HEK293T (cell line): ENCODE measurements at places on chromosomes 3 and 15.
A peak's percentile ranks its signal among the peaks of the same experiment; 100 is the strongest.

GRCh38 chr3:115102046-115102445 is 45.0 kb downstream of the ZBTB20 start:
- DNase-seq = no peak

DNA sequence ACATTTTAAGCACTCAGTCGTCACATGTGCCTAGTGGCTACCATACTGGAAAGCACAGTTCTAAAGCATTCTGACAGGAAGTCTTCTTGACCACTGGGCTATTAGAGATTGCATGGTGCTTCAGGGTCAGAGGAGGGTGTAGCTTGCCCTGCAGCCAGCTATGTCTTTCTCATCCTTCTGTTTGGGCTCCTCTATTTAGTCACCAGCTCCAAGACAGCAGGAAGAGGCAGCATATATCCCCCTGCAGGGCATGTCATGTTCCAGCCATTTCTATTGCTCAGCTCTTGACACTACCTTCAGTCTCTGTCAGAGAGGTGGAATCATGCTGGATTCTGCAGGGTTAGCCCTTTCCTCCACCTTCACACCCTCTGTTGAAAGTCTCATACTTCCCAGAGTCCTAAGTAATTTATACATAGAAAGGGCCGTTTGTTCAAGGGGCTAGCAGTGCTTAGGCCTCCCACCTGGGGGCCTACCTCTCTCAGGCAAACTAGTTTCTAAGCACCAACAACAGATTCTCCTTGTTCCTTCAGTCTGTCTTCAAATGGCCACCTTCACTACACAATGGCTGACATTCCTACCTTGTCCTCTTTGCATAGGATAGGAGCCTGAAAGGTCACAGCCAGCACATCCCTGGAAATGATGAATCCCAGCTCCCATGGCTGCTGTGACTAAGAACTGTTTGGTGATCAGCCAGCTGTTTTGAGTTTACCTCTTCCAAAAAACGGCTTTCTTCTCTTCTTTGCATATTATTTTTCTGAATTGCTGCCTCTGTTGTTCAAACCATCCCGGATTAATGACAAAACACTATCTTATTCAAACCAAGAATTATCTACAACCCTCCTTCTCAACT is 115.7 kb upstream of the BFSP2 start:
- DNase-seq = no peak

DNA sequence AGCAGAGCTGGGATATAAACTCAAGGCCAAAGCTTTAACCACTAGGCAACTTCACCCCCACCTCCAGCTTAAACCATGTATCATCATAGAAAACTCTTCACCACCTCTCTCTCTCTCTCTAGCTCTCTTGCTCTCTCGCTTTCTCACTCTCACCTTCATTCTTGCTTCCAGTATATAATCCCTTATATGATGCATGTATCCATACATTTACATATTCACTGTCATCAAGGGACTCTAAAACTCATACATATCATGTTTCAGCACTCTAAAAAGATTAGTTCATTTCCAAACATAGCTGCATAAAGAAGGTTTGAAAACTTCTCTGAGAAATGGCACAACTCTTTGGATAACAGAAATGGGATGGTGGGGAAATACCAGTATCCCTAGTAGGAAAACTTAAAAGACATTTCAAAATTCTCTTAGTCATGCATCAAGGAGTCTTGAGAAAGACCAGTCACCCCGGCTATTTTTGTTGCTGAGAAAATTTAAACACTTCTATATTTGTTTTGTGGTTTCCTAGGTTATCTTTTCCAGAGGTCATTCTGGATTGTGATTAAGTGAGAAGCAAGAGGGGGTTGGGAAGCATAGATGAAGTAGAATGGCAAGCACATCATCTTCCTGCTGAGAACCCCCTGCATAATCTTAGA is 447.8 kb upstream of the THBS1 start:
- no peak for DNase-seq

- peak; percentile 3 for DNase-seq
These were observed 40.8 kb downstream of the CSNK1G1 start for GRCh38 chr15:64315216-64315615.

DNA sequence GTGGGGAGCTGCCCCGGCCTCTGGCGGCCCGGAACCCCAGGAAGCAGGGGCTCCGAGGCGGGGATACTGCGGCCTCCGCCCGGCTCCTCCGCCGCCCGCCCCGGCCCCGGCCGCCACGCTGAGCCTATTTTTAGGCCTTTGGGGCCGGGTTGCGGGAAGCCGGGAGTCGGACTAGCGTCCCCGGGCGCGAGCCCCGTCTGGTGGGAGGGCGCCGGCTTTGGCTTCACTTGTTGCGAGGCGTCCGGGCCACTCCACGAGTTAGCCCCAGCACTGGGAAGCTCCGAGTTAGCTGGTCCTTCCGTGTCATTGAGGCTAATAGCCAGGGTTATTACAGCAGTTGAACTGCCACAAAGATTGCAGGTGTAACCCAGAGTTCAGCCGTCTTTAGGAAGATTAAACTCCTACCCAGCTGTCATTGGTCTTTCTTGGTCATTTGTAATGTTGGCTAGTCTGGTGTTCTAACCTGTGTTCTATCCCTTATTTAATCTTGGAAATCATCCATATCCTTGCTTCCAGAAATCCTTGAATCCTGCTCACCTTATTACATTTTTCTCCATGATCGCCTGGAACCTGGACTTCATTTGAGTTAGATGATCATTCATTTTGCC is 791 bp downstream of the GYG1 start:
- DNase-seq = peak; percentile 50

DNA sequence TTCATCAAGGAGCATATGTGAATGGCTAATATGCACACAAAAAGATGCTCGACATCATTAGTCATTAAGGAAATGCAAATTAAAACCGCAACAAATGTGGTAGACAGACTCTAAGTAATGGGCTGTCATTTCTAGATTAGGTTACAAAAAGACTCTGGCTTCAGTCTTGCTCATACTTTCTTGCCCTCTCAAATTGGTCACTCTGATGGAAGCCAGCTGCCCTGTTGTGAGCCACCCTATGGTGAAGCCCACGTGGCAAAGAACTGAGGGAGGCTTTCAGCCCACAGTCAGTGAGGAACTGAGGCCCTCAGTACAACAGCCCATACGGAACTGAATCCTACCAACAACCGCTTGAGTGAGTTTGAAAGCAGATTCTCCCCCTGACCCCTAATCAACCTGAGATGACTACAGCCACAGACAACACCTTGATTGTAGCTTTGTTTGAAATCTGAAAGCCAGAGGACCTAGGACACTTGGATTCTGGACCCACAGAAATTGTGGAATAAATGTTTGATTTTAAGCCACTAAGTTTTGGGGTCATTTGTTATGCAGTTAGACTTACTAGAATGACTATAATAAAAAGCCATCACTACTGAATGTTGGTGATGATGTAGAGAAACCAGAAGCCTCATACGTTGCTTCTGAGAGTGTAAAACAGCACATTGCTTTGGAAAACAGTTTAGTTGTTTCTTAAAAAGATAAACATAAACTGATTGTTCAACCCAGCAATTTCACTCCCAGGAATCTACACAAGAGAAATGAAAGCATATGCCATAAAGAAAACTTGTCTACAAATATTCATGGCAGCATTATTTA is 45.7 kb downstream of the EHHADH start:
- DNase-seq = no peak

DNA sequence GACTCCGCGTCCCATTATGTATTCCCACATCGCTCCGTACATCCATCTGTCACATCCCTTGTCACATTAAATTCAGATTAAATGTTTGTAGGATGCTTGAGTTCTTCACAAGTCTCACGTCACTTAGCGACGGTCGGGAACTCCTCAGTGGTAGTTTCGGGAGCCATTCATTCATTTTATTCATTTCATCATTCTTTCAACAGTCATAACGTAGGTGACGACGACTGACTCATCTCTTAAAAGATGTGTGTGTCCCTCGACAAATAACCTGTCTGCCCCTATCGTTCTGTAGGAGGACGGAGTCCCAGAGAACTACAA is 272 bp upstream of the SRPRB start:
- DNase-seq = no peak

DNA sequence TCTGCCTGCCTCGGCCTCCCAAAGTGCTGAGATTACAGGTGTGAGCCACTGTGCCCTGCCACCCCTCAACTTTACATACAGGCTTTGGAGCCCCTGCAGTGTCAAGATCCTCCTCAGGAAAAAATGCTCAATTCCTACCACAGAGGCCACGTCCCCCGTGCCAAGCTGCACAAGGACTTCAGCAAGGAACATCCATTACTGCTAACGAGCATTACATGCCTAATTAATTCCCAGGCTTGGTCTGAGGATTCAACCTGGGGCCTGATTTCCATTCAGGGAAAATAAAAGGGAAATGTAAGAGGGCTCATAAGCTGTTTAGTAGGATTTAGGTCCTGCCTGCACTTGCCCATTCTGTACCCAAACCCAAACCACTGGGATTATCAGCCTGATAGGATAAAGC is 161.4 kb downstream of the RAB11A start:
- DNase-seq = no peak

DNA sequence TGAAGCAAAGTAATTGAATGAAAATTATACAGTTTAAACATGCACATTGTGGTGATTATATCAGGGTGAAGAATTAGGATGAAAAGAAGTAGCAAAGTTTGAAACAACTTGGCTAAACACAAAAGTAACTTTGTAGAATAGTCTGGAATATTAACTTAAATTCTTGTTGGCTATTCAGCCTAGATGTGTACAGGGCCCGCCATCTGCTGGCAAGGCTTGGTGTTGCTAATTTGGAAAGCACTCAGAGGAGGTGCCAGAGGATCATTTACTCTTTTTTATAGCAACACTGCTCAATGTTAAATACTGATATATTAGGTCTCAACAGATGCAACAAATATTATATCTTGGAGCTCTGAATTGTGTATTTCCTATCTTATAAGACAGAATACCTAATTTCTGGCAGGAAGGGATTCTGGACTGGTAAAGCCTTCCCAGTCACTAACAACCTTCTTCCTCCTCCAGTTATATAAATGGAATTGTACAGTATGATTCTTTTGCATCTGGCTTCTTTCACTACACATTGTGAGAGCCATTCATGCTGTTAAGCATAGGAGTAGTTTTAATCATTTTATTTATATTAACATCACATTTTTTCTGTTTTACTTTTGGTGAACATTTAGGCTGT is 36.1 kb downstream of the TTC23 start:
- peak; percentile 73 for DNase-seq

- DNase-seq = no peak
These were observed 52.2 kb upstream of the CCR4 start for GRCh38 chr3:32899265-32899664.

GRCh38 chr3:155411500-155412223 is 118.2 kb upstream of the STRIT1 start:
- no peak for DNase-seq

DNA sequence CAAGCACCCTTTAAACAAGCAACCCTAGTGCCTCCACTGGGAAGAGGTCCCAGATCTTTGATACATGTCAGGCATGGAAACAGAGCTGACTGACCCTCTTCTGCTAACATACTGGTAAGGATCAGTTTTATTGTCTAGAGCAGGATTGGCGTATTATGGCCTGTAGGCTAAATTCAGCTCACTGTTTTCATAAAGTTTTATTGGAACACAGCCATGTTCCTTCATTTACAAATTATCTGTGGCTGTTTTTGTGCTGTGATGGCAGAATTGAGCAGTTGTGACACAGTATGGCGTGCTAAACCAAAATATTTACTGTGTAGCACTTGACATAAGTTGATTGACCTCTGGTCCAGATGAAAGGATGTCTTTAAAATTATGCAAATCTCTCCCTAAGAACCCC is 45.0 kb downstream of the WDR76 start:
- no peak for DNase-seq

GRCh38 chr15:38459480-38459879 is 5.6 kb downstream of the FAM98B start:
- no peak for DNase-seq

DNA sequence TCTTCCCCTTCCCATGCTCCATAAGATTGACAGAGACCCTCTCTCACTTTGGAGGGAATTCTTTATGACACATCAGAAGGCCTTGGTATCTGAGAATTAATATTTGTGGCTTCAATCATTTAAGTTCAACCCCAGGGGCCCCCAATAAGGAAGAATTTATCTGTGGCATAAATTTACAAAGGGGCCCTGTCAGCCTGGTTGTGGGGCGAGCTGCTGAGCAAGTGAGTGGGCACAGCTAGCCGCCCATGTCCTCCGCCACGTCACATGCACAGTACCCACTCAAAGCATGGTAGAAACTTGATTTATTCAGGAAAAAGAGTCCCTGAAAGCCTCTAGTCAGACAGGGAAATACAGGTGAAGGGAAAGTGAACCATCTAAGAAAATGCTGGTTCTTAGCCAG is 13.3 kb downstream of the PLXNB1 start:
- DNase-seq = no peak

GRCh38 chr3:191019855-191020254 is 157.4 kb upstream of the GMNC start:
- DNase-seq = no peak

- no peak for DNase-seq
These were observed 44.4 kb downstream of the IL1RAP start for GRCh38 chr3:190558316-190558715.

DNA sequence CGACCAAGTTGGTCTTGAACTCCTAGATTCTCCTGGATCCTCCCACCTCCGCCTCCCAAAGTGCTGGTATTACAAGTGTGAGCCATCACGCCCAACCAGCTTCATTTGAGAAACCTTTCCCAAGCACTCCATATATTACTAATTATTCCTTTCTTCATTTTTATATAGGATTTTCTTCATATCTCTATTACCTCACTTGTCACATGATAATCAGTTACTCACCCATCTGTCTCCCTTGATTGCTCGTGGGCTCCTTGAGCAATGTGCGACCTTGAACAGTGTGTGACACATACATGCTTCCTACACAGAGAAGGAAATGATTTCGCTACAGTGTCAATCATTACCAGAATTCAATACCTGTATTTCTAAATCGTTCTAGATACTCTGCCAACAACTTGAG is 110.7 kb upstream of the C2CD4B start:
- no peak for DNase-seq

- no peak for DNase-seq
These were observed 58.9 kb downstream of the LMCD1 start for GRCh38 chr3:8560366-8561007.

DNA sequence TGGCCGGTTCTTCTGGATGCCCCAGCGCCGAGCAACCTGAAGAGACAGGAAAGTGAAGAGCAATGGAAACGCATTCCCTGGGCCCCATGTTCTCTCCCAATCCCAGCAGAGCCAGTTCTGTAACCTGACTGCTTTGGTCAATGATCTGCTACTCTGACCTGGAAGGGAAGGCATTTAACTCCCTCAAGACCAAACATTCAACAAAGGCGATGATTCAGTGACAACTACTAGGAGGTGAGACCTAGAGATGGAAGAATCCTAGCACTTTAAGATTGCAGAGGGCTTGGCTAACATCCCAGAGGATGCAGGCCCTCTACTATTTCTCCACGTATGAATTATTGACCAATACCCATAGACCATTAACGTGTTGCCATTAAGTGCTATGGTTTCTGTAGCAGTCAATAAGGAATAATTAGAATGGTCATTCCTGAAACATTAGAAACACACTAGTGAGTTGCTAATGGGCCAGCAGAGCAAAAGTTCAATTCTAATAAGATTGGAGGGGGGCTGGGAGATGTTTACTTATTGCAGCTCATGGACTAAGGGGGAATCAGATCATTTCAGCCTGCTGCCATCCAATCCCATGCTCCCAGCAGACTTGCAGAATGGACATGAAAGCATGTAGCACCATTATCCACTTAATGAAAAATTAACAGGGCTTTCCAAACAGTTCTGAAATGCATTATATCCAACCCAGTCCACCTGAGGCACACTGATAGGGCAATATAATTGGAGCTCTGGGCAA is 56.6 kb downstream of the ETV5 start:
- DNase-seq = no peak
